ENCODE measurements at places on chromosomes 5 and 9. TPM values are rescaled to one million over a fixed set of nuclear protein-coding genes. Genes with fewer than 3 reads are reported as not detected.

DNA sequence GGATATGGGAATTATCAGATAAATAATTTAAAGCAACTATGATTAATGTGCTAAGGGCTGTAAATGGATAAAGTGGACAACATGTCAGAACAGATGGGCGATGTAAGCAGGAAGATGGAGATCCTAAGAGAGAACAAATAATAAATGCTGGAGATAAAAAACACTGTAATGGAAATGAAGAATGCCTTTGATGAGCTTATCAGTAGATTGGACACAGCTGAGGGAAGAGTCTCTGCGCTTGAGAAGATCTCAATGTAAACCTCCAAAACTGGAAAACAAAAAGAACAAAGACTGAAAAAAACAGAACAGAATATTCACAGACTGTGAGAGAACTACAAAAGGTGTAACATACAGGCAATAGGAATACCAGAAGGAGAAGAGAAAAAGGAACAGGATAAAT is 102.5 kb downstream of the ANKRD55 start:
- no peak overlapping the region for H3K27ac ChIP-seq
- no peaks in the 10 kb centered on the region for H3K27me3 ChIP-seq
- H3K4me1 ChIP-seq: no peaks in the 10 kb centered on the region
- H3K4me3 ChIP-seq: no peak overlapping the region
- H3K36me3 ChIP-seq: no peaks in the 10 kb centered on the region

GRCh38 chr5:25707093-25707492 is 1062.3 kb upstream of the CDH10 start:
- H3K4me3 ChIP-seq: no peak overlapping the region
- no peaks in the 10 kb centered on the region for H3K36me3 ChIP-seq
- no peak for DNase-seq
- no peak overlapping the region for H3K27ac ChIP-seq

GRCh38 chr5:10036136-10036815 is 213.4 kb downstream of the ATPSCKMT start:
- no peak for DNase-seq
- no peak overlapping the region for H3K4me3 ChIP-seq
- no peaks in the 10 kb centered on the region for H3K36me3 ChIP-seq
- no peak overlapping the region for H3K27ac ChIP-seq
- H3K27me3 ChIP-seq: no peaks in the 10 kb centered on the region

- DNase-seq: no peak
- H3K4me1 ChIP-seq: no peaks in the 10 kb centered on the region
- no peaks in the 10 kb centered on the region for H3K27me3 ChIP-seq
- H3K27ac ChIP-seq: no peak overlapping the region
- H3K4me3 ChIP-seq: no peak overlapping the region
Observed at GRCh38 chr5:122137702-122138101, 8.4 kb downstream of the ZNF474 start.

CCDC171 gene
- total RNA-seq: 23.6 TPM

ENC1 gene
- 238 TPM for total RNA-seq

PGM5 gene
- total RNA-seq: 16.8 TPM
